ENCODE measurements at places on chromosomes 11 and 22.

DNA sequence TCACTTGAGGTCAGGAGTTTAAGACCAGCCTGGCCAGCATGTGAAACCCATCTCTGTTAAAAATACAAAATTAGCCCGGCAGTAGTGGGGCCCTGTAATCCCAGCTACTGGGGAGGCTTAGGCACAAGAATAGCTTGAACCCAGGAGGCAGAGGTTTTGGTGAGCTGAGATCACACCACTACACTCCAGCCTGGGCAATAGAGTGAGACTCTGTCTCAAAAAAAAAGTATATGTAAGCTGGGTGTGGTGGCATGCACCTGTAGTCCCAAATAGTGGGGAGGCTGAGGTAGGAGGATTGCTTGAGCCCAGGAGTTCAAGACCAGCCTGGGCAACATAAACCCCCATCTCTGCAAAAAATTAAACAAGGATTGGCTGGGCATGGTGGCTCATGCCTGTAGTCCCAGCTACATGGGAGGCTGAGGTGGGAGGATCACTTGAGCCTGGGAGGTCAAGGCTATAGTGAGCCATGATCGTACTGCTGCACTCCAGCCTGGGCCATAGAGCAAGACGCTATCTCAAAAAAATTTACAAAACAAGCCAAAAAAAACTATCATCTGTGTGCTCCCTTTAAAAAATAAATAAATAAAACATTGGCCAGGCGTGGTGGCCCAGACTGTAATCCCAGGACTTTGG, 10.8 kb downstream of the CRKL start:
- no peak for DNase-seq

GRCh38 chr11:59555601-59556114, 44.3 kb downstream of the OR4D9 start:
- DNase-seq = no peak

DNA sequence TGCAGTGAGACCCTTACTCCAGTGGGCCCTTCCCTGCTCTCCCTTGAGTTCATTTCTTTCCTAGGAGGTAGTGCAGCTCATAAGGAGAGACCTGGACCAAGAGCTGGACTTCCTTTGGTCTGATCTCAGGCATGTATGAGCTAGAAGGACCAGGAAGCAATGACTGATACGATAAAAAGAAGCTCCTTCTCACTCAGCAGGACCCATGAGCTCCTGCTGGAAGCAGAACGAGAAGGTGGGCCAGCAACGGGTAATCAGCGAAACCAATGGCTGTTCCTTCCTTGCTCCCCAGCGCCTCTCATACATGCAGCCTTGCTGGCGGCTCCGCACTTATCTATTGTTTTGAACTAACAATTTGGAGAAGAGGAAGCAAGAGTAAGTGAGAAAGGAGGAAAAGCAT, 56.8 kb downstream of the RPUSD4 start:
- DNase-seq = no peak

DNA sequence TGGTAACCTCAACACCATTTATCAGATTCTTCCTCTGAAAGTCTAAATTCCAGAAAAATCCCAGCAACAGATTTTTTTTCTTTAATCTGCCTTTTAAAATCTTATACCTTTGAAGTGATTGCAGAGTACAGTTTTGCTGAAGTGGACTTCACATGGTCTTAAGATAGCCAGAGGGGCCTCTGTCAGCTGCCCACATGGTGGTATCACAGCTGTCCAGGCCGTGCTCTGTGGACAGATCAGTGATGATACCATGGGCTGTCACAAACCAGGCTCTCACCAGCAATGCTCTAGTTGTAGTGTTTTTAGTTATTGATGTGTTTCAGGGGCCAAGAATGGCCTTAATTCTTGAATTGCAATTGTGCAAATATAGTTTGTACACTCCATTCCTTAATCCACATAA, 44.0 kb downstream of the PARVA start:
- no peak for DNase-seq

DNA sequence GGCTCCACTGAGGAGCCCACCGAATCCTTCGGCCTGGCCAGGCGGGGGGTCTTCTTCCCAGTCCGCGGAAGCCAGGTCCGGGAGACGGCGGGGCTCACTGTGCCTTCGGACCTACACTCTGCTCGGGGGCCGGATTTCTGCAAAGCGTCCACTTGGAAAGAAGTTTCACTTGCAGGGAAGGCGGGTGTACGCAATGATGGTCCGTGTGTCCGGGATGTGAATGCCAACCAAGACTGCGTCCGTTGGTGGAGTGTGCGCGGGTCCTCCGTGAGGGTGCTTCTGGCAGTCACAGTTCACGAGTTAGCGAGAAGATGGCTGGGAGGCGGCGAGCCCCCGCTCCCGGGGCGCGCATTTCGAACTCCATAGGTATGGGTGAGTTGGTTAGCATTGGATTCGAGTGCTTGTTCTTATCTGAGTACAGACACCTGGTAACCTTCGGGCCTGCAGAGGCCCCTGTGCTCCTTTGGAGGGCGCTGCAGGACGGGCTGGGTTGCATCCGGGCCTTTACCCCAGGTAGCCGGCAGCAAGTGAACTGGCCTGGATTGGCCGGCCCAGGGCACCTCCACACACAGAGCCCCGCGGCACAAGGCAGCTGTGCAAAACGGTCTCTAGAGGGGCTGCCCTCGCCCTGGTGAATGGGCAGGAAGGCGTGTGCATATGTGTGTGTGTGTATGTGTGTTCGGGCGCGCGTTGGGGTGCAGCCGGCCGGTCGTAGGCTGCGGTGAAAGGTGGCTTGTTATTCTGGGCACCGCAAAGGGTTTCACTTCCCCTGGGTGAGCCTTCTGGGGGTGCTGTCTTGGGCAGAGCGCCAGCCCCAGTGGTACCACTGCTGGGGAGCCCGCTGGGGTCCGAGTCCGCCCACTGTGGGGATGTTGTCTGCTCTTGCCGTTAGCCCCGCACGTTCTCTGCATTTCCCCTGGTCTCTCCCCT, 13.3 kb upstream of the CYP2R1 start:
- DNase-seq = peak; percentile 30

GRCh38 chr22:29143941-29144785, 61.5 kb upstream of the EMID1 start:
- no peak for DNase-seq

- no peak for DNase-seq
These were observed 761.2 kb downstream of the NELL1 start for GRCh38 chr11:21430537-21430936.

- DNase-seq = no peak
These were observed 9.9 kb downstream of the OR6M1 start for GRCh38 chr11:123796226-123796625.
